Common myeloid progenitor, CD34-positive (primary cell): ENCODE measurements at places on chromosomes 13 and 19.

GRCh38 chr19:8681345-8682029, 17.1 kb downstream of the ACTL9 start:
- no peak for DNase-seq

- DNase-seq = no peak
Measured at GRCh38 chr19:18434411-18435175, 3.3 kb downstream of the ISYNA1 start.

GRCh38 chr13:107192289-107192688, 624.4 kb upstream of the ARGLU1 start:
- no peak for DNase-seq

DNA sequence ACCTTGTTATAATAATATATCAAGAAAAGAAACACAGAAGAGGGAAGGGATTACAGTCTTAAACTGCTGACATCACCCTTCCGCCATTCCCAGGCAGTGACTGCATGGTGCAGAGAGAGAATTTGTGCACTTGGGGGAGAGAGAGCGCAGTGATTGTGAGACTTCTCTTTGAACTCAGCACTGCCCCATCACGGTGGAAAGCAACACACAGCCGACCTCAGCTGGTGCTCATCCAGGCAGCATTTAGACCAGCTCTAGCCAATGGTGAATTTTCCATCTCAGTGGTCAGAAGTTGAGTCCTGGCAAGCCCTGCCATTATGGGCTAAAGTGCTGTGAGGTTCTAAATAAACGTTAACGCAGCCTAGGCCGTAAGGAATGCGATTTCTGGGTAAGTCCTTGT, 1681.5 kb downstream of the EFNB2 start:
- no peak for DNase-seq

- DNase-seq = no peak
Measured at GRCh38 chr13:41970918-41971317, 10.0 kb upstream of the VWA8 start.

GRCh38 chr13:58018020-58018419, 386.5 kb downstream of the PCDH17 start:
- no peak for DNase-seq

DNA sequence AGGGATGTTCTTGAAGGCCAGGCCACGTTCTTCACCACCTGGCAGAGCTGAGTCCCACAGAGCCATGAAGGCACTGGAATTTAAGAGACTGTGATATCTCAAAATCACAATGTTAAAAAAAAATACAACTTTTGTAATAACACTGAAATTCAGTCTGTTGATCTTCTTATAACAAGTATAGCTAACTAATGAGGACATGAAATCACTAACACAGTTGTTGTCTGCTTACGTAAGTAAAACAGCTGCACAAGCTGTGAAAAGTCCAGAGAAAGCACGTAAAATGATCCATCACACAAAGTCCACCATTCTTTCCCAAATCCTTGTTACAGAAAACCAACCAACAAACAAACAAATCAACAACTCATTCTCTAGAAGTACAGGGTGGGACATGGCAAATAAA, 32.9 kb downstream of the FLT3 start:
- DNase-seq = no peak
